ENCODE measurements at places on chromosomes 3 and 15.

DNA sequence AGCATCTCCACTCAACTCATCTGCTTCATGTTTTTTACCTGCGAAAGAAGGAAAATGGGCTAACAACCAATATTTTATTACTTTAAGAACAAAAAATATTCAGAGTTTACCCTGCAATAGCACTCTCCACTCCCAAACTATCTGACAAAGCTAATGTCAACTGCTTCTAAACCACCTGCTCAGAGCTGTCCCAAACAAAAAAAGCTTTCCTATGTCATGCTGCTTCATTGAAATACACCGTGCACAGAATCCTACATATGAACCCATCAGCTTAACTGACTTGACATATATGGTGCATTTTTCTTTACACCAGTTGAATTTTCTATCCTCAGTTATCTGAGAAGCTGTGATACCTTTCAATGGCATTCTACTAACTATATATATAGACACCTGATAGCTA lies 16.5 kb downstream of the SLTM start:
- DNase-seq, result no peak

GRCh38 chr15:68055224-68055705 lies 1.1 kb downstream of the PIAS1 start:
- DNase-seq, result peak; percentile 66

DNA sequence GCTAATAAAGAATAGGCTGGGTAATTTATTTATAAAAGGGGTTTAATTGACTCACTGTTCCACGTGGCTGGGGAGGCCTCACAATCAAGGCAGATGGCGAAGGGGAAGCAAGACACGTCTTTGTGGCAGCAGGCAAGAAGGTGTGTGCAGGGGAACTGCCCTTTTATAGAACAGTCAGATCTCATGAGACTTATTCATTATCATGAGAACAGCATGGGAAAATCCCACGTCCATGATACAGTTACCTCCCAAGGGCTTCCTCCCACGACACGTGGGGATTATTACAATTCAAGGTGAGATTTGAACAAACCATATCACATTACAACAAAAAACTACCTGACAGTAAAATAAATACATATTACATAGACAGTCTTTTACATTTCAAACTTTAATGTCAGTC lies 414.9 kb downstream of the NAALADL2 start:
- no peak for DNase-seq

DNA sequence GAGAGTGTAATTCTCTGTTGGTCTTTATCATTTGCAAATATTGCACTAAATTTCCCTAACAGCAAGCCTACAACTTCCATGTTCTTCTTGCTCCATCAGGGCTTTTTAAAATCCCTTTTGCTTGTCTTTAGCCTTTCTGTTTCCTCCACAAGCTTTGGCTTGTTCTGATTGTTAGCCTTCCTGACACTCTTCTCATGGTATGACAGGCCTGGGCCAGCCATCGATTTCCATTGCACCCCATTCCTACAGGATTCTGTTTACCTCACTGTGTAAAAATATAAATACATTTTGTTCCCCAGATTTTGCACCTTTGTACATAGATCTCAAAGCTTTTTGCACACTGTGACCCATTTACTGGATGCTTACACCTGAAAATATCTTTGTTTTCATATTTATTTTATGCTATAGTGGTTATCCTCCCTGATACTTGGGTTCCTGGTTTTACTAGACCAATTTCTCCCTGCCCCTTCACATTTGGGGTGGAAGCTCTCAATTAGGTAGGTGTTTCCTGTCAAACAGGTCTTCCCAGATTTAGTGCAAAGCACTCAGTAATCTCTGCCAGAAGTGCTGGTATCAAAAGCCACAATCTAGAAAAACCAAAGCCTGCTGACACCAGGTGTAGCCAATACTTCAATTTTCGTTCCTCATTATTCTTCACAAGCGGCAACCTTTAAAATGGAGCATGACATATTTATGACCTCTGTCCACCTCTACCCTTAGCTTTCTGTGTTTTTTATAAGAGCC lies 57.9 kb upstream of the PPP2R3A start:
- no peak for DNase-seq

- DNase-seq, result no peak
Observed at GRCh38 chr3:83482402-83483070, 1476.3 kb upstream of the CADM2 start.

- DNase-seq, result no peak
Observed at GRCh38 chr15:77354063-77354462, 65.8 kb downstream of the PEAK1 start.

DNA sequence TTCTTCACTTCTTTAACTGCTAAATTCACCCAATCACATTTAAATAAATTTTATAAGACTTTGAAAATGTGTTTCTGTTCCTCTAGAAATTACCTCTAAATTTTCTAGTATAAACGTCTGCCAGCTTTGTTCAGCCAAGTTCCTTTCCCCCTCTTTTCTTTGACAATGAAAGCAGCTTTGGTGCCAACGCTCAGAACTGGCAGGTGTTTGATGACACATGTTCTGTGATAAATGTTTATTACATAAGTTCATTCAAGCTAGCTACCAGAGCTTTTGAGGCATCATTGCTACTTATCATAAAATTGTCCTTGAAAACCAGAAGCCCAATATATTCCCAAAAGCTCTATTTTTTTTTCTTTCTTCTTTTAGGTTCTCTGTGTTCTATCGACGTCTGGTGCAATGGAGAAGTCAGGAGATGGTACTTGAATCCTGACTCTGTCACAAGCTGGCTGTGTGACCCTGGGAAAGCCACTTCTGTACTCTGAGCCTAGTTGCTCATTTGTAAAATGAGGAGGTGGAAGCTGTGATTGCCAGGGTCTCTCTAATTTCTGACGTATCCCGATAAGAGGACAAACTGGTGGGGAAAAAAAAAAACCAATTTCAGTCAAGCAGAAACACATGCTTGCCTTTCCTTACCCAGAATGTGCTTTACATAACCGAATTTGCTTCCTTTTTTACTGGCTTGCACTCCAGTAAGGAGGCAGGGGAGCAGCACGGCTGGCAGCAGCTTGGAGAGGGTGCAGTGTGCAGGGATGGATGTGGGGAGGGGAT lies 187.1 kb upstream of the LPP start:
- no peak for DNase-seq

- DNase-seq, result peak; percentile 28
Observed at GRCh38 chr3:61564395-61565059, 3.2 kb downstream of the PTPRG start.

- DNase-seq, result no peak
Observed at GRCh38 chr15:52213206-52213605, 22.0 kb upstream of the GNB5 start.

DNA sequence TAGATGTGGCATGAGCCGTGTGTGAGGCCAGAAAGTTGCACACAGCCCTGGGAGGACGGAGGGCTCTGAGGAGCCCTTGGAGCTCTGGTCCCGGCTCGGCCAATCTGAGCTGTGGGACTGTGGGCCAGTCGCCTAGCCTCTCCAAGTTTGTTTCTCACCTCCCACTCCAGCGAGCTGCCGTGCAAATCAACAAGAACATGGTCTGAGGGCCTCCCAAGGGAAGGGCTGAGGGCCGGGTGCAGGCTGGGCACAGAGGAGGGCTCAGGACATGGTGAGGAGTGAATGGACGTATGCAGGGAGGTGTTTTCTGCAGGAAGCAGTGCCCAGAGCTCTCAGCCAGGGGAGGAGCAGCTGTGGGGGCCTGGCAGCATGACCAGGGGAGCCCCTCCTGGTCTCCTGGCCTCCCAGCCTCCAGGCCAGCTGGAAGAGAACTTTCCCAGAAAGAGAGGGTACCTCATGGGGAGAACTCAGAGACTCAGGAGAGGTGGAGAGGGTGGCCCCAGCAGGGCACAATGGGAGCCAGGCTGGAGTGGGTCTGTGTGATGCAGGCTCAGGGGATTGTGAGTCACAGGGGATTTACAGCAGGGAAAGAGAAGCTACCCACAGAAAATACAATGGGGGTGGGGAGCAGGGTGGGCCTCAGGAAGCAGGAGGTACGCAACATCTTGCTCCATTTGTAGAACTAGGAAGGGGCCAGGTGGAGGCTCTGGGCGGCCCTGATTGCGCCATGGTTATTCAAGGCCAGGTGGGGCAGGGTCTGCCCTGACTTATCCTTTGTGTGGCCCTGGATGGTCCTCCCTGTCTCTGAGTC lies 24.8 kb downstream of the PSTPIP1 start:
- peak; percentile 57 for DNase-seq

DNA sequence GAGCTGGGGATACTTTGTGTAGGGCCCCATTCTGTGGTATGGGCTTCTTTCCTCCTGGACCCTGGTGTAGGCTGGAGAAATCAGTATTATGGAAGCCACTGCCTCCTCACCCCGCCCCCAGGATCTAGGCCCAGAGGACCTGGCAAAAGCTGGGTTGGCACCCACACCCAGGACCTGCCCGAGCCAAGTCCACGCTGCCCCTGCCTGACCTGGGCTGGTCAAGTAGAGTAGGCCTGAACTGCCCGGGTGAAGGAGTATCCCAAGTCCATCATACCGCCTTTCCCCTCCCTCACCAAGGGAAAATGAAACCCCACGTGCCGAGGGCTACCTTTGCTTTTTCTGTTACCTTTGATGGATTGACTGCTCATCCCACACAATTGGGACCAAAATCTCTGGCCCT lies 37.7 kb upstream of the TRAK1 start:
- DNase-seq, result no peak

DNA sequence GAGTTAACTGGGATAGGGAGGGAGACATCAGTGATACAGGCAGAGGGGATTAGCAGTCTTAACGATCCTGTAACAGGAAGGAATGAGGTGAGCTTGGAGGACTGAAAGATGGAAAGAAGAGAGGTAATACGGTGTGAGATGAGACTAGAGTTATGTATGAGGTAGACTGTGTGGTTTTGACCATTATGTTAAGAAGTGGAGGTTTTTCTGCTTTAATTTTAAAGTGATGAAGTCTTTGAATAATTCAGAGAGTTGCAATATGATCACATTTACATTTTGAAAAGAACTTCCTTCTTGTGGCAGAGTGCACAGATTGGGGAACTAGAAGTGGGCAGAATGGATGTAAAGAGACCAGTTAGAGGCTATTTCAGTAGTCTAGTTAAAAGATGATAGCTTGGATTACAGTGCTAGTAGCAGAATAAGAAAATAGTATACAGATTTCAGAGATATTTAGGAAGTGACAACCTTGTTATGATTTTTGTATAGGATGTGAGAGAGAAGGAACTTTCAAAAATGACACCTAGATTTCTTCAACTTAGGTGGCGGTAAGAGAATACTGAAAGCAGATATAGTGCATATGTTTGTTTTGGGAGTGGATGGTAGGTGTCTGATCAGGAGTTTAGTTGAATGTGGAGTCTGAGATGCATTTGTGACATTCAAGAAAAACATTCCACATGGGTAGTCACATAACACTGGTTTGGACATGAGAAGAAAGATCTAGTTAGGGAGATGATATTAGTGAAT lies 40.5 kb downstream of the STT3B start:
- DNase-seq, result no peak

GRCh38 chr3:28132941-28133340 lies 108.5 kb upstream of the CMC1 start:
- DNase-seq, result no peak

DNA sequence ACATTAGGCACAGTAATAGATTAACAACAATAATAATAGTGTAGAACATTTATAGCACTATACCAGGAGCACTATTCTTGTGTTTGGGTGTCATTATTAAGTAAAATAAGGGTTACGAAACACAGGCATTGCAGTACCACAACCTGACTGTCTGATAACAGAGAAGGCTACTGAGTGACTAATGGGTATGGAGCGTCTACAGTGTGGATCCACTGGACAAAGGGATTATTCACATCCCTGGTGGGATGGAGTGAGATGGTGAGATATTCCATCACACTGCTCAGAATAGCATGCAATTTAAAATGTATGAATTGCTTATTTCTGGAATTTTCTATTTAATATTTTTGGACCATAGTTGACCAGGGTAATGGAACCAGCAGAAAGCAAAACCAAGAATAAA lies 18.2 kb downstream of the MINDY4B start:
- no peak for DNase-seq

DNA sequence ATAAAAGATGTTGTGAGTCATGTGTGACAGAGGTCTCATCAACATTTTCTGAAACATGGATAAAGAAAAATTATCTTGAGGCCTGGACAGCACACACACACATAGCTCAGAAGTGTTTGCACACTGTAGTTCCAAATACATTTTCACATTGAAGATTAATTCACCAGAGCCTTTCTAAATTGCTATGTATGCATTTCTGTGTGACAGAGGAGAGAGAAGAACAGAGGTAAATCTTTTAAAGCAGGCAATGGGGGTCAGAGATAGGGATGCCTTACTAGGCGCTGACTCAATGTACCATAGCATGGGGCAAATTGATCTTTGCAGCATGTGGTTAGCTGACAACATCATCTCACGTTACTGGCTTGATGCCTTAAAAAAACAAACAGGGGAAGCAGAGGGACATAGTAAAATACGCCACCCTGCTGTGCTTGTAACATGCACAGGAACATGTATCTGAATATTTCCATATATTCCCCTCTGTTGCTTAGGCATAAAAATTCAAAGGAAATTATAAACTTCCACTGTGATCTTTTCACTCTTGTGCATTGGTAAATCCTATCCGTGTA lies 7.7 kb downstream of the POU1F1 start:
- no peak for DNase-seq

Data from stimulated activated CD4-positive, alpha-beta T cell treated with anti-CD3 and anti-CD28 coated beads, Interleukin-2, amount 100 ng/mL, for 24 hours (primary cell).